ENCODE measurements at places on chromosomes 2 and 18.

DNA sequence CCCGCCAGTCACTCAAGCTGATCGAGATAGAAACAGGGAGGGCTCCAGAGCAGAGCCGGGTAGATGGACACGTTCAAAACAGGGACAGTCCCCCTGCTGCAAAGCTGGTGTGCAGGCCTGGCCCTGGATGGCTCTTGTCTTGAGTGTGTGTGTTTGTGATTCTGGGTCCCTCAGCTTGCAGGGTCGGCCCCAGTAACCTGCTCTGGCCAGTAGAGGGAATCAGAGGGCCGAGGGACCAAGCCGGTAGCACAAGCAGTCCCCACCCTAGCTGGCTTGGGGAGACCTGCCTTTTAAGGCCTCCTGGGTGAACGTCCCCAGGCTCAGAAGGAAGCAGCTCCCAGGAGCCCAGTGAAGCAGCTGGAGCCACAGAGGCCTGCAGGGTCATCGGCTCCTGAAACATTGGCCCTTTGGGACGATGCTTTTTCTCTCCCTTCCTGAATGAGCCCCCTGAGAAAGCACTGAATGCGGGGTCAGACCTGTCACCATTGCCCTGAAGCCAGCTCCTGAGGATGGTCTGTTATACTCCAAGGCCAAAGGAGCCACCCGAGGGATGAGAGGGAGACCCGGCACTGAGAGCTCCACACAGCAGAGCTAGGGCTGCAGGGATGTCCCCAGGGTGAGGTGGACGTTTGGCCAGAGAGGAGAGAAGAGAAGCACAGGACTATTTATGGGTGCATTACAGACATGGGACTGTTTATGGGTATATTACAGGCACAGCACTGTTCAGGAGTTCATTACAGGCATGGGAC, 15.4 kb upstream of the MLPH start:
- DNase-seq = no peak

- DNase-seq = no peak
Observed at GRCh38 chr2:101546376-101547058, 71.6 kb upstream of the RFX8 start.

DNA sequence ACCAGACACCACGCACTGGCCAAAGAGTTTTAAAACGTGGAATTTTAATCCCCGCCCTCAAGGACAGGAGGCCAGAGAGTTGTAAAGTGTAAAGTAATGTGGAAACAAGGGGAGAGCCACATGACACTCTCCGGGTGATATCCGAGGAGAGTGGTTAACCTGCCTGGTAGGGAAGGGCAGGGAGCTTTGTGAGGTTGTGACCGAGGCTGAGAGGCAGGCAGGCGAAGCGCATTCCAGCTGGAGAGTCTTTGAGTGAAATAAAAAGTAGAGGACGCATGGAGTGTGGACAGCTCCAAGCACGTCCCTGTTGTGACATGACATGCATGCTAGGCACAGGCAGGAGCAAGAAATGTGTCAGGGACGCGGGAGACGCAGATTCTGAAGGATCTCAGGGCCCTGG, 539.5 kb downstream of the RNF144A start:
- DNase-seq = no peak

- no peak for DNase-seq
Observed at GRCh38 chr2:16223161-16223840, 283.0 kb downstream of the MYCN start.

GRCh38 chr2:196431957-196432356, 207.6 kb upstream of the CCDC150 start:
- DNase-seq = no peak

- DNase-seq = no peak
Observed at GRCh38 chr2:111904726-111905474, 6.5 kb downstream of the MERTK start.

DNA sequence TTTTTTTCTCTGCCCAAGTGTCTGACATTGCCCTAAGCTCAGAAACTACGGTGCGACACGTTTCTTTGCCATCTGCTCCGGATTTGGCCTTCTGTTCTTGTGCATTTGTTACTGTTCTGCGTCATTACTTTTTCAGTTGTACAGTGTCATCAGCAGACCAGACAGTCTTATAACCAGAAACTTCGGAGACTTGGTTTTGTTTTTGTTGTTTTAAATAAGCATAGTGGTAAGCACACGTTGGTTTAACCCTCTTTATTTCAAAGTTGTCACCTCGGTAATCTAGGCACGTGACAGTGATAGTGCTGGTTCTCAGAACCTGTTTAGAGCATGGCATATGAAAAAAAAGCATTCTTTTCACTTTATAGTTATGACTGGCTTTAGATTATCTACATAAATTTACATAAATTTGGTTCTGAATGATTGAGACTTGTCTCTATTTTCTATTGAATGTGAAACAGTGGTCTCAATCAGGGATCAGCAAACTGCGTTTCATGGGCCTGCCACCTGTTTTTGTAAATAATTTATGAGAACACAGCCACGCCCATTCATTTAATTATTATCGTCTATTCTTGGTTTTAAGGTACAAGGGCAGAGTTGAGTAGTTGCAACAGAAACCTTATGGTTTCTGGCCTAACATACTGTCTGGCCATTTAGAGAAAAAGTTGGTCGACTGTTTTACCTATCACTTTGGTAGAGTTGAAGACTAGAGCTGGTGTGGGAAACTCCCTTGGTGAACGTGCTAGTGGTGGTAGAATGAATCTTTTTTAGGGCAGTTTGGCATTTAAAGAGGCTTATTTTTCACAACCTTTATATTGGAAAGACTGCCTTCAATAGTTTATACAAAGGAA, 106.5 kb downstream of the ZNF532 start:
- no peak for DNase-seq

DNA sequence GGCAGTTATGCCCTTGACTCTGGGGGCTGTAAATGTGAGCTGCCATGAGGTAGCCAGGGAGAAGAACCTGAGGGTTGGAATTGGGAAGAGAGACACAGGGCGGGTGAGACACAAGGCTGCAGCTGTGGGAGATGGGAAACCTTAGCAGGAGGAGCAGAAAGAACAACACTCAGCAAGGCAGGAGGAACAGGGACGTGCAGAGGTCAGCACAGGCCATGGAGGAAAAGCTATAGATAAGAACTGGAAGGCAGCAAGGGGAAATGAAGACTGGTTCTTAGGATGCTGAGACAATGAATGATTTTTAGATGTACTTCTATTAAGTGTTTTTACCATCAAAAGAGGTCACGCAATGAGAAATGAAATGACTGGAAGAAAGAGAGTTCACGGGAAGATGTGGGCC, 80.2 kb downstream of the USP40 start:
- no peak for DNase-seq

GRCh38 chr2:176854062-176854461, 358.5 kb upstream of the HNRNPA3 start:
- DNase-seq = no peak

DNA sequence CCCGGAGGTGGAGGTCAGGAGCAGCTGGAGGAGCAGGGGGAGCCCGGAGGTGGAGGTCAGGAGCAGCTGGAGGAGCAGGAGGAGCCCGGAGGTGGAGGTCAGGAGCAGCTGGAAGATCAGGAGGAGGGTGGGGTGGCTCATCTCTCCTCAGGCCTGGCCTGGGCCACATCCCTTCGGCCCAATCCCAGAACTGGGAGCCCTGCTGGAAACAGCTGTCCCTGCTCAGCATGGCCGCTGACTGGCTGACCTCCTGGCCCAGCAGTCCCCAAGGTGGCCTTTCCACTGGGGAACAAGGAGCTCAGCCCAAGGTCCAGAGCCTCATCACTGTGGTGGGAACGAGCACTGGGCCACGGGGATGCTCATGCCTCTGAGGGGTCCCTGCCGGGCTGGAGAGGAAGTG, 66.6 kb upstream of the LAPTM4A start:
- DNase-seq = no peak

DNA sequence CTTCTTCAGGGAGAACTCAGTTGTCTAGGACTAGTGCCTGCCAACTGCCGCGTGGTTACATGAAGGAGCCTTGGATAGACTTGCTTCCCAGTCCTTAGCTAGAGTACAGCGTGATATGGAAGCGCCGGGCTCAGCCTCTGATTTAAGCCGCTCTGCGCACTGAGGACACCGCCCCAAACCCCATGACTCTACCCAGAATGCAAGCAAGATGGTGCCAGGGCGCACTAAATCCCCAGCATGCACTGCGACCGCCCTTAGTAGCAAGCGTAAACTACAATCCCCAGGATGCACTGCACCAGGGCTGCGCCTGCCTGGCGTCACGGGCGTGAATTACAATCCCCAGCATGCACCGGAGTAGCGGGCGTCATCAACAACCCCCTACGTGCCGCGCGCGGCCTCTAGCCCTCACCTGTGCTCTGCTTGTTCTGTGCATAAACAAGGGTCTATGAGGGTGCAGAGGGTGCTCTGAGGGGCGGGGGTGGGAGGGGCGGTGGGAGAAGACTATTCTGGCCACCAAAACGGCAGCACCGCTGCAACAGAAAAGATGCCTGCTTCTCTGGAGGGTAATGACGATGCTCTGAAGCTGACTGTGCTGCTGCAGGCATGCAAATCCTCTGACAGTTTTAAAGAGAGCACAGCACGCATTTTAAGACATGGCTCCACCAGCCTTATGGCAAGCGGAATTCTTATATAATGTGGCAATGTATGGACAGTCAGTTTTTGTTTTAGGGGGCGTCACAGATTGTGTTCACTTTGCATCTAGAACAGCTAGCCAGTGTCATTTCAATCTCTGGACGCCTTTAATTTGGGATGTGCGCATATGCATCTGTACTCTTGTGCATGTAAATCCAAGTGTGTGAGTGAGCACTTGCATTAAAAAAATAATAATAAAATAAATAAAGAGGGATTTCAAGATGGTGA, 282.5 kb upstream of the MYT1L start:
- DNase-seq = peak; percentile 61

GRCh38 chr2:160207804-160208654, 8.0 kb upstream of the ITGB6 start:
- no peak for DNase-seq

DNA sequence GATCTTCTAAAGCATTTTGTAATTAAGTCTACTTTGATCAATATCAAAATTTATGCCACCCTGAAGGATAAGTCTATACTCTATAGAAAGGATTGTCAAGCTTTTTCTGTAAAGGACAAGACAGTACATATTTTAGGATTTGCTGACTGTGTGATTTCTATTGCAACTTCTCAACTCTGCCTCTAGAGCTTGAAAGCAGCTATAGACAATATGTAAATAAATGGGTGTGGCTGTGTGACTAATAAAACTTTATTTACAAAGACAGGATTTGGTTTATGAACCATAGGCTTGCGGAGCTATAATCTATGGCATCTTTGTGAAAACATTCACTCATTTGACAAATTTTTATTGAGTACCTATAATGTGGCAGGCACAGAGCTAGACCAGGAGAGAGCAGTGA, 18.4 kb downstream of the UPP2 start:
- DNase-seq = no peak

GRCh38 chr18:34431042-34431441, 206.3 kb upstream of the NOL4 start:
- no peak for DNase-seq

DNA sequence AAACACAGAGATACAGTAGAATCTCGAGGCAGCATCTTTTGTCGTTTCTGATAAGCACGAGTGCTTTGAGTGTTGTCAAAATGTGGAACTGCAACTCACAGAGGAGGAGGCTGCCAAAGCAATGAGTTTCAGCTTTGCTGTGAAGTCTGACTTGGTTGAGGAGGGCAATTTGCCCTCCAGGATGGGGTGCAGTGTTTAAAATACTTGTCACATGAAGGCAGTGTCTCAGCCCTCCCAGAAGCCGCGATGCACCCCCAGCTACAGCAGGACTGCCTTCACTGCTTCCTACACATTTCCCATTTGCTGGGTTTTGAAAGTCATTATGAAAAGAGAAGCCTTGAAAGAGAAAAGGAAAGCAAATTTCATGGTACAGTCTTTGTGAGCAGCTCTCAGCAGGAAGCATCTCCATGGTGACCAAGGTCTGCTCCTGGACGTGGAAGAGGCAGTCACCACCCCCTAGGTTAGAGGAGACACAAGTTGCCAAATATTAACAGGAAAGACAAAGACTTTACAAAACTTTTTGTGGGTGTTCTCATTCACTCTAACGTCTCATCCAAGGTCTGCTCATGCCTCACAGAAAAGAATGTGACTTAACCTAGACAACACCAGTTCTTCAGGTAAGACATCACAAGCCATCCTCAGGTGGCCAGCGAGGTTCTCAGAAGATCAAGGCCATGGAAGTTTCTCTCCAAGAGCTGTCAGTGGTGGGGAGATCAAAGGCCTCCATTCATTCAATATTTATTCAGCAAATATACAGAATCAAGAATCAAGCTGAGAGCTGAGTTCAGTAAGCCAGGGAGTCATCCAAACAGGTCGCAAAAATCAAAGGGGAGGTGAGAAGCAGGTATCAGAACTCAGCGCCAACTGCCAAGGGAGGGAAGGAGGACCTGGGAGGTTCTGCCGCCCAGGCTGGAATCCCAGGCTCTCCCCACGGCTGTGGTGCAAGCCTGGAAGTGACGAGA, 476.0 kb downstream of the EIPR1 start:
- no peak for DNase-seq

DNA sequence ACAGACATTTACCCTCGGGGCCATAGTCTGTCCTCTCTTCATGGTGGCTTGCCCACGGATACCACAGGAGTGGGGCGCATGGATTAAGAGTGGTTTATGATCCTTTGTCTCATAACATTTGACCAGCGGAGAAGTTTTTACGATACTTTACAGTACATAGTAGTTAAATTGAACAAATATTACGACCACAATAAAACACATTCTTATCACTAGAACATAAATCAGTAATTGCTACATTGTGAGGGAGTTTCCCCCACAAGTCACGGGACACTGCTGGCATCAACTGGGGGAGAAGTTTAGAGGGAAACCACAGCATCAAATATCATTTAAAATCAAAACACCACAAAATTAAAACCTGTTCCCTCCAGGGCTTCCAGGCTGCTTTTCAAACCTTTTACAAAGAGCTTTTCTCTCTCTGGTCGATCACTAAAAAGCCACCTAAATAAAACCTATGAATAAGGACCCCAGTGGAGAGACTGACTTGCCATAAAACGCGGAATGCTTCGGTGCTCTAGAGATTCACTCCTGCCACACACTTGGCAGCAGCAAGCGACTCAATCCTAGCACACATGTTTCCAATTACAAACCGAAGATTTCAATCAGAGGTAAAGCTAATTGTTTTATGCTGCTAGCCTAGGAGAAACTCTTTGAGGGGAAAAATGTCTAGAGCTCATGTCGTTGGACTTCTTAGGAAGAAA, 173.7 kb upstream of the HNRNPA3 start:
- DNase-seq = no peak

DNA sequence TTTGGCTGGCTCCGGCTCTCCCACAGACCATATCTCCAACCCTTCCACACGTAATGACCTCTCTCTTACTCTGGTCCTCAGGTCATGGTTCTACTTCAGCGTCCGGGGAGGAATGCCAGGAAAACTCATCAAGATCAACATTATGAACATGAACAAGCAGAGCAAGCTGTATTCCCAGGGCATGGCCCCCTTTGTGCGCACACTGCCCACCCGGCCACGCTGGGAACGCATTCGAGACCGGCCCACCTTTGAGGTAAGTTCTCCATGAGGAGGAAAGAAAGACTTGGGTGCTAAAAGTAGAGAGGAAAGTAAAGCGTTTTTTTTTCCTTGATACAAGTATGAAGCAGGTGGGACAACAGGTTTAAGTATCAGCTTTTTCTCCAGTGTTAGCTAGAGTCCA, 1.9 kb downstream of the AGBL5 start:
- DNase-seq = no peak
